ENCODE measurements at places on chromosomes 12 and 14.

DNA sequence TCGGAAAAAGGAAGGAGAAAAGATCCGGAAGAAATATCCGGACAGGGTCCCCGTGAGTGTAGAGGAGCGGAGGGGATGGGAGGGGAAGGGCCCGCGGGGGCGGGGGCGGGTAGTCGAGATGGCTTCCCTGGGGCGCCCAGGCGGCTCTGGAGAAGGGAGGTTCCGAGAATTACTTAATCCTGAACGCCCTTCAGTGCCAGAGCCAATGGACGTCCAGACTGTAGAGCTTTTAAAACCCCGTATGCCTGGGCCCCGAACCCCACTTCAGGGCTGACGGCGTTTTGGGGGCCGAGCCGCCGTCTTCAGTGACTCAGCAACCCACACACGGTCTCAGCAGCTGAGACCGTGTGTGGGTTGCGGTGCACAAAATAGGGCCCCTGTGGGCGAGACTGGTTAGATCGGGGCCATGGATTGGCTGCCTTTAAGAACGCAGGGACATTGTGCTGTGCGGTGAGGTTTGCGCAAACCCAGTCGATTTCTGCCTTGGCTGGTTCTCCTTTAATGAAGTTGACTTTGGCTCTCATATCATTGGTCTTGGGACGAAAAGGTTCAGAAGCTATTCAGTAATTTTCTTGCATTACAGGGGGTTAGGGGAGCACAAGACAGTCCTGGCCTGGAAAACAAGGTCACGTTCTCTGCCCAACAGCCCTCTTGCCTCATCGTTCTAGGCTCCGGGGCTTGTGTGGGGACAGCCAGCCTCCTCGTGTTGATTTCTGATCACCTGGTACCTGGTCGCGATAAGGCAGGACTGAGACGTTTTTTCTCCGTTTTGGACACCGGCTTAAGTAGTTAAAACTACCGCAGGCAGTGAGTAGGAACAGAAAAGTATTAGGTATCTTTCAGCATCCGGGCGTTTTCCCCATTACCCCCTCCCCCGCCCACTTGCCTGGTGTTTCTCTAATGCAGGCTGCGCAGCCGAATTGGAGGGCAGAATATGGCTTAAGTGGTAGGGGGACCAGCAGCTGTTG, 775 bp downstream of the GABARAPL1 start:
- peak; percentile 85 for DNase-seq

DNA sequence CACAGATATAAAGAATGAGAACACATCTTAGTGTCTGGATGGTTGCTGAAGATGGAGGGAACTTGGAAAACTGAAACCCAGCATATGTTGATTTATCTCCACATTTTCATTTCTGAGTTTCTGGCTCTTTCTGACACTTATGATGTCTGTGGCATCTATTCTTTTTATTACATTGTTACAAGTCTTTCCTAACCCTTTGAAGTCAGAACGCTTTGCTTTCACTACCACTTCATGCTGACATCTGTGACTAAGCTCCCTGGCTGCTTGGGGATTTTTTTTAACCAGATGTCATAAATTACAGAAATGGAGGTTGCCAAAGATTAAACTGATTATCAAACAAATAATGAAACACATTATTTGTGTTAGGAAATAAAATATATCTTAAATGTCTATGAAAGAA, 188.7 kb downstream of the KITLG start:
- DNase-seq = no peak

DNA sequence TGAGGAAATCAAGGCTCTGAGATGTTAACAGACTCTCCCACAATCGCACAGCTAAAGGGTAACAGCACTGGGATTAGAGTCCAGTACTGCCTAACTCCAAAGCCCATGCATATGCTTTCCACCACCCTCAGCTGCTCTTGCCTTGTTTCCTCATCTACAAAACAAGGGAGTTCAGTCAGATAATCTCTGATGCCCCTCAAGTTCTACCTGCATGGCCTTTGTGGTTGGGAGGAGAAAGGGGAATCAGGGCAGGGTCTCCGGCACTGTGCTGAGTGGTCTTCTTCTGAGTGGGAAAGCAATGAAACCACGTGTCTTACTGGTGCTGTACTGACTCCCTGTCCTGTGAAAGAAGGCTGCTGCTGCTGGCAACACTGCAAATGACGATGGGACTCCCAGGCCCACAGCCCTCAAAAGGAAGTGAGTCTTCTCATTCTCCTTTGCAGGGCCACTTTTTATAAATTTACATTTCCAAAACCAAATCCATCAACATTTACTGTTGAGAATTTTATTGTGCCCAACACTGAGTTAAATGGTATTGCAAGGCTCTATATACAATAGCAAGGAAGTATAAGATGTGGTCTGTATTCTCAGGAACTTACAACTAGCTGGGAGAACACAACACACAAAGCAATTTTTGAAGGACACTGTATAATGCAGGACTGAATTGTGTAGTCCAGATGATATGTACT, 19.7 kb upstream of the DUSP16 start:
- DNase-seq = no peak

GRCh38 chr12:98253207-98254037, 262.0 kb upstream of the TMPO start:
- DNase-seq = no peak

DNA sequence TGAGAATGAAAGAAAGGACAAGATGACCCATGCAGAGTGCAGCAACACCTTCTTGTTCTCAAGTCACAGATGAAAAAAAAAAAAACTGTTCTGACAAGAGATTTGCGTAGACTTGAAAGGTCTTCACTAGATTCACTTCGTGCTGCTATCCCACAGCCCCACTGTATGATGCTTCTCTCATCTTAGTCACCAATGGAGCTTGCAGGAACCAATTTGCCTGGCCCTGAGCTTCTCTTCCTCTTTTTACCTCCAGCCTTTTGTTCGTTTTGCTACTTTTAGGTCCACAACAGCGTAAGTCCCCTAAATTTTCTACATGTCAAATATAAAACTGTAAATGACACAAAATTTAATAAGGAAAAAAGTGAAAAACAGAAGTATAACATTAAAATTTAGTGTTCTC, 107.9 kb upstream of the NAP1L1 start:
- no peak for DNase-seq

GRCh38 chr12:43062201-43062895, 472.8 kb upstream of the PRICKLE1 start:
- no peak for DNase-seq

GRCh38 chr12:3231399-3231876, 154.3 kb downstream of the TSPAN9 start:
- DNase-seq = no peak

GRCh38 chr12:49109641-49110463, 795 bp downstream of the LMBR1L start:
- no peak for DNase-seq

DNA sequence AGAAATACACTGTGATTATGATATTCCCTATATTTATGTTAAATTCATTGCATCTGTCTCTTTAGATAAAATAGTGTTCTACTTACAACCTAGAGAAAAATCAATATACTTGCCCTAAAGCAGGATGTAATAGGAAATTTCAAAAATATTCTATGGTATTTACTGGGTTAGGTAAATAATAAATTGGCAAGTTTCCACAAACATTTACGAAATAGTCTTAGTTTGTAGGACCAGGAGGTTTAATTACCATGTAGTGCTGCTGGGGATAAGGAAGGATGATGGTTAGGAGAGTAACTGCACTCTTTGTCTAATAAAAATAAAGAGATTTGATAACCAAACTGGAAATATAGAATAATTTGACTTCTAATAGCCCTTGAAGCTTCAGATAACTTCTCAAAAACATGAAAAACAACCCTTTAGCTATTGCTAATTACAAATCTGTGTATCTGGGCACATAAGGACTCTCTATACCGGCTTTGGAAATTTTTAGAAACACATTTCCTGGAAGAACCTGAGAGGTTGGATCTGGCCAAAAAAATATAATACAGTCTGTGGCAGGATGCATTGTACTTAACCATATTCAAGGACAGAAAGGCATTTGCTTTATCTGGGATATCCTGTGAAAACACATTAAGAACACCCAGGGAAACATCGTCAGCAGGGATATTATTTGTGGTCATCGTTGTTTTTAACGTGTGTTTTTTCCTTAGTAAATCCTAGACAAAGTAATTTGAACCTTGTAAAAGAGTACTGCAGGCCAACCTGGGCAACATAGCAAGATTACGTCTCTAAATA, 36.7 kb upstream of the TMCC3 start:
- DNase-seq = no peak

- no peak for DNase-seq
Measured at GRCh38 chr12:59186451-59186850, 266.1 kb upstream of the LRIG3 start.

DNA sequence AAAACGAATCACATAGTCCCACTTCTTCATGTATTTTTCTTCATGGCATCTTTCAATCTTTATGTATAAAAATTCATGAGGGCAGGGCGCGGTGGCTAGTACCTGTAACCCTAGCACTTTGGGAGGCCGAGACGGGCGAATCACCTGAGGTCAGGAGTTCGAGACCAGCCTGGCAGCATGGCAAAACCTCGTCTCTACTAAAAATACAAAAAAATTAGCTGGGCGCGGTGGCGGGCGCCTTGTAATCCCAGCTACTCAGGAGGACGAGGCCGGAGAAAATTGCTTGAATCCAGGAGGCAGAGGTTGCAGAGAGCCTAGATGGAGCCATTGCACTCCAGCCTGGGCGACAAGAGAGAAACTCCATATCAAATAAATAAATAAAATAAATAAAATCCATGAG, 2.5 kb upstream of the GABARAPL1 start:
- no peak for DNase-seq

- DNase-seq = no peak
Measured at GRCh38 chr14:22419620-22420019, 169.4 kb downstream of the DAD1 start.

- DNase-seq = no peak
Measured at GRCh38 chr14:90062822-90063539, 1.2 kb downstream of the KCNK13 start.

DNA sequence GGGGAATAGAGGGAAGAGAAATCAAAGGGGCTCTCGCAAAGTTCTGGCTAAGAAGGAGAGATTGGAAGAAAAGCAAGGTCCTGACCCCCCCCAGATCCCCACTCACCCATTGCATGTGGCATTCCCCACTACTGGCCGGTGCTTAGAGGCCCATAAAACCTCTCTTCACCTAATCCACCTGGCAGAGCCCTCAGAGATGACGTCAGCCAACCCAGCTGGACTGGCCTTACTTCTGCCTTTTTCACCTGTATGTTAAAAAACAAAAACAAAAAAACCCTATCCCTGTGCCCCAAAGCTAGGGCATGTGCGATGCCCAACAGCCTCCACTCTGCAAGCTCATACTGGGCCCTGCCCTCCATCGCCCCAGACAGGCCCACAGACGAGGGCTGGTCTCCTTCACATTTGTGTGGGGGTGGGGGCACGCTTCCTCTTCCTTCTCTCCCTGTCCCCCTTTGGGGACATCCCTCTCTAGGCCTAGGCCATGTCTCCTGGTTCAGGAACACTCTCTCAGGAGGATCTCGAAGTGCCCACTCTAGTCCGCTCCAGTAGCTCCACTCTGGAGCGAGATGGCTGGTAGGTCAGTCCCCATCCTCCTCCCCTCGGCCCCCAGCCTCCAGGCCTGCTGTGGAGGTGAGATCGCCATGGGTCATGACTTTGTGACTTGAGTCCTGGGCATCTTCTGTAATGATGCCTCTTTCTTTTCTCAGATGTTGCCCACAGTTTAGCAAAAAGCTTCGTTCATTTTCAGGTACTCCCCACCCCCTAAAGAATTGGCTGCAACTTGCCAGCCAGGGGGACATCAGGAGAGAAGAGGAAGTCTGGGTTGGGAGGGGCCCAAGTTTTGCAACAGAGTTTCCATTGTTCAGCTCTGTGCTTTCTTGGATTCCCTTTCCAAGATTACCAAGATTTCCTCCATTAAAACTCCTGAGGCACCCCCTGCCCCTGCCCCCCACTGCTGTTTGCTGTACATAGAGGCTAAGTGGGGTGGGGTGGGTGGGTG, 37.0 kb downstream of the FIGNL2 start:
- DNase-seq = no peak

DNA sequence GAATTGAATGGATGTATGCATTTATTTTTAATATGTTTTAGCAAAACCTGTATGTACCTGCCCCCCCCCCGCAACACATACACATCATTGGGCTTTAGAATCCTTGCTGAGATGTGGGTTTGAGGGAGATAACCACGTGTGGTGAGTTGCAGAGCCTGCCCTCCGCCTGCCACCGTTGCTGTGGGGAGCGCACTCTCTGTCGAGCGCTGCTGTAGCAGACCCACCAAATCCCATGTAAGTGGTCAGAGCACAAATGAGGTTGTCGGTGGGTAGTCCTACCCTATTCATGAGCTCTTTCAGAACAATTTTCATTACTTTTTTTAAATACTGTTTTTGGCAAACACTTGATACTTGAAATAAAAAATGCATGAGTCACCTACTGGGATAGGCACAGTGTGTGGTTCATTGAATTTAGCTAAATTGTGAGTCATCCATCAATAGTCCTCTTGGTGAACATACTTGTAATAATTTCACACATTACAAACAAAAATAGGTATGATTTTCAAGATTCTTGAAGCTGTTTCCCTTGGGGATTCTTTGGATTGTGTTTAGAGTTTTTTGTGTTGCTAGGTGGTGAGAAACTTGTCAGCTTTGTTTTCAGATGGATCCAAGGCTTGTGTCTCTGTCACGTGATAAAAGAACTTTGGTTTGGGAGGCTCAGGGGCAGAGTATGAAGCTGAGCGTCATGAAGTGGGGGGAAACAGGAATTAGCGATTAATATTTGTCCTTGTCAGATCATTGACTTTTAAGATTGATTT, 107.6 kb downstream of the PTCSC3 start:
- DNase-seq = no peak

DNA sequence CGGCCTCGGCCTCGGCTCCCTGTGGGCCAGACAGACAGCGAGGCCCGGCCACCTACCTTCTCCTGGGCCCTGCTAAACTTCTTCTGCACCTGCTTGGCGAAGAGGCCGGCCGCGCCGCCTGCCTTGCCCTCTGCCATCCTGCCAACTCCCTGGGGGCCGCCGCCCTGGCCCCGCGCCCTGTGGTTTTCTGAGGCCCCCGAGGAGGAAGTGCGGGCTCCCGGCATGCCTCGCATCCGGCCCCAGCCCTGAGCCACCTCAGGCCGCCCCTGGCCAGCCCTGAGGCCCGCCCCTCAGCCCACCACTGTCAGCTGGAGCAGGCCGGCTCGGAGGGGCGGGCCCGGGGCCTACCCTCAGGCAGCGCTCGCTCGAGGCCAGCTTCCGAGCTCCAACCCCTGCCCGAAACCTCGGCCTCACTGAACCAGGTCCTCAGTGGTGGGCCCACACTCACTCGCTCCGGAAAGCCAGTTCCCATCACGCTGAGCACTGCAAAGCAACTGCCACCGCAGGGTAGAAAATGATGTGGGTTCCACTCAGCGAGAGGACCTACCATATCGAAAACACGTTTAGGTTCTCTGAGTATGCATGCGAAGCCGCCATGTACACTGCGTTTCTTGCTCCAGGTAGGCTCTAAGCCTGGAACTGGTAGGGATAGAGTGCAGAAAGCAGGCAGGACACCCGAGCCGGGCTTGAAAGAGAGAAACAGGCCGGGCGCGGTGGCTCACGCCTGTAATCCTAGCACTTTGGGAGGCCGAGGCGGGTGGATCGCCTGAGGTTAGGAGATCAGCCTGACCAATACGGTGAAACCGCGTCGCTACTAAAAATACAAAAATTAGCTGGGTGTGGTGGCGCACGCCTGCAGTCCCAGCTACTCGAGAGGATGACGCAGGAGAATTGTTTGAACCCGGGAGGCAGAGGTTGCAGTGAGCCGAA, at the start of gene BIN2:
BIN2 (minus strand) TSS at position 209 of the 930 bp plus-strand sequence; CDS start at position 137, 72 bp downstream.
- peak; percentile 49 for DNase-seq

GRCh38 chr14:98819132-98819866, 452.7 kb downstream of the BCL11B start:
- no peak for DNase-seq

GRCh38 chr12:45425426-45425825, 209.5 kb downstream of the ANO6 start:
- no peak for DNase-seq
